ENCODE measurements at places on chromosomes 7 and 10.

- no peak for DNase-seq
Measured at GRCh38 chr10:131724169-131724545, 176.7 kb upstream of the PPP2R2D start.

DNA sequence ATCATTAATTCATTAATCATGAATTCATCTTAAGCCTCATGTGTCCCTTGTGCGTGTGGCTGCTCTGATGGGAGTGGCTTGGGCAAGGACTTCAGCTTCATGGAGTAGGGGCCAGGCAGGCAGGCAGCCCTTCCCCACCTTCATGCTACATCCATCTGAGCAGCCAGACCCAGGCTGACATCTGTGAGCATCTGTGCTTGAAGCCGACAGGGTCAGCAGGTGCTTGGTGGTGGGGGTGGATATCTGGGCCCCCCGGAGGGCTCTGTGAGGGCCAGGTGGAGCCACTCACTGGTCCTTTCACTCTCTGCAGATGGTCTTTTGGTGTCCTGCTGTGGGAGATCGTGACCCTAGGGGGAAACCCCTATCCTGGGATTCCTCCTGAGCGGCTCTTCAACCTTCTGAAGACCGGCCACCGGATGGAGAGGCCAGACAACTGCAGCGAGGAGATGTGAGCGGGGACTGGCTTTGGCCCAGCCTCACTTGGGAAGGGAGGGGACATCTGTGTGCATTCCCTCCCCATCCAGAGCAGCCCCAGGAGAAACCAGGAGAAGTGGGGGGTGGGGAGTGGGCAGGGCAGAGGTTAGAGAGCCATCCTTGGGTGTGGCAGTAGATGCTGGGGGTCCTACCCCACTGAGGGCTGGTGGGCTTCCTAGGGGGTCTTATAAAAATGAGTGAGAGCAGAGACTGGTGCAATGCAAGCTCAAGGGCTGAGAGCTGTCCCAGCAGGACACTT lies 14.7 kb upstream of the CSGALNACT2 start:
- peak; percentile 33 for DNase-seq

DNA sequence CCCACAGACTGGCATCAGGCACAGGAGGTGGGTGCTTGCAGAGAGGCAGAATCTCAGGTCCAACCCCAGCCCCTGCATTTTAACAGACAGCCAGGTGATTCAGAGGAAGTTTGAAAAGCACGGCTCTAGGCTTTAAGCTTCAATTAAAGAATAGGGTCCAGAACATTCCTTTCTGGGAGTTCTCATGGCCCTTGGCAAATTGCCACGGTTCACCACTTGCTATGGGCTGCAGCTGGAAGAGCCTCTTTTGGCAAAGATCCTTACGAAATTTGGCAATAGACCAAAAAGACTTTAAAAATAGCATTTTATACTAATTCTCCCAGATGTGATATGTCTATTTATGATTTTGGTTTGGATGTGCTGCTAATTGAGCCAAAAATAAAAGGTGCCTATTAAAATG lies 148.1 kb downstream of the ITGA8 start:
- DNase-seq, result no peak

DNA sequence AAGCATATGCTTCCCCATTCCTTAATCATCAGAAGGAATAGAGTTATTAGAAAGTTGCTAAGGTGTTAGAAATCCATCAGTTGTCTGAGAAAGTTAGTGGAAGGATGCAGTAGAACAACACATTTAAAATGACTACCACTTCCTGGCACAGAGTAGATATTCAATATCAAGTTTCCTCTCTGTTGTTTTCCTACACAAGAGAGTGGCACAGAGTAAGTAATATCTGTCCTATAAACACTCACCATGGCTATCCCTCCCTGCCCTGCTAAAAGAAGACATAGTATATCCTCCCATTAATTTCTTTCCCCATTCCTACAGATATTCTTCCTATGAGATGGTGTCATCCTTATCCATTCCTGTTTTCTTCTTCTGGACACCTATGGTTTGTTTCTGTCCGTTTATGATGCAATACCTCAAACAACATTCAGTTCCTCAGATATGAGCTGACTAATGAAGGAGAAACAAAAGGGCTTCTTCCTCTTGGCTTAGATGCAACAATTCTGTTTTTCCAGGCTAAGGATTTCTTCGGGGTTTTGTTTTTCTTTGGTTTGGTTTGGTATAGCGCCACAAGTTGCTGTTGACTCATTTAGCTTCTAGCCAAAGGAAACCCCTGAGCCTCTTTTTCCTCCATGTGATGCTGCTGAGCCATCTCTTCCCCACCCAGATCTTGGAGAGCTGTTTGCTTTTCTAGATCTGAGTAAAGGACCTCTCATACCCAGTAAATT lies 32.9 kb upstream of the BPGM start:
- DNase-seq, result no peak

GRCh38 chr7:27073076-27073475 lies 22.7 kb downstream of the HOXA1 start:
- DNase-seq, result no peak

- DNase-seq, result peak; percentile 72
Measured at GRCh38 chr10:13349463-13350274, 1.6 kb upstream of the SEPHS1 start.

GRCh38 chr7:106205621-106206222 lies 79.1 kb downstream of the NAMPT start:
- DNase-seq, result no peak

DNA sequence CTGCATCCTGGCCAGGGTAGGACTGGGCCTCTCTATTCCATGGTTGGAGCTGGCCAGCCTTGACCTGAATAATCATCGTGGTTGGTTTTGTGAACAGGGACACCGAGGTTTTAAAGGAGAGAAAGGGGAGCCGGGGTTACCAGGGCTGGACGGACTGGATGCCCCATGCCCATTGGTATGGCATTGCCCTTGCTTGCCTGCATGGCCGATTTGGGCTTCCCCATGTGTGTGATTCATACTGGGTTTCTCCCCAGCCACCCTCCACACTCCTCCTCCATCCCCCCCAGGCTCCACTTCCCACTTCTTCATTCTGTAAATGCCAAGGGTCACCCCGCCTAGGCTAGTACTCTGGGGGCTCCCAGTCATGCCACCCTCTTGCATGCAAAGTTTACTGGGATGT lies 98.8 kb upstream of the MACROH2A2 start:
- DNase-seq, result peak; percentile 51

- DNase-seq, result no peak
Measured at GRCh38 chr10:119189811-119190282, 11.2 kb upstream of the PRDX3 start.

DNA sequence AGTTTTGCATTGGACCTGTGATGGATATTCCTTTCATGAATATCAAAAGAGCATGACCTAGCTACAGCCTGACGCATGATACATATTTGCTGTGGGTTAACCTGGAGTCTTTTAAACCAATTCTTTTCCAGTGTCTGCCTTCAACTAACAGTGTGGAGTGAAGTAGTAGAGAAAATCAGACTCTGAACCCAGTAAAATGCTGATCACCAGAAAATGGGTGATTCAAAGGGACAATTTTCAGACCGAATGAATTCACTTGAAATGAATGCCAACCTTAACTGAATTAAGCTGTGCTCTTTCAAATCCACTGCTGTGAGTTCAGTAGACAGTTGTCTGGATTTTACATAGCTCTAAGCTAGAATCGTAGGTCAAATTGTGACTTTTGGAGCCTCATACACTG lies 123.0 kb downstream of the CDK14 start:
- no peak for DNase-seq

- no peak for DNase-seq
Measured at GRCh38 chr10:129706523-129706922, 239.5 kb downstream of the MGMT start.

DNA sequence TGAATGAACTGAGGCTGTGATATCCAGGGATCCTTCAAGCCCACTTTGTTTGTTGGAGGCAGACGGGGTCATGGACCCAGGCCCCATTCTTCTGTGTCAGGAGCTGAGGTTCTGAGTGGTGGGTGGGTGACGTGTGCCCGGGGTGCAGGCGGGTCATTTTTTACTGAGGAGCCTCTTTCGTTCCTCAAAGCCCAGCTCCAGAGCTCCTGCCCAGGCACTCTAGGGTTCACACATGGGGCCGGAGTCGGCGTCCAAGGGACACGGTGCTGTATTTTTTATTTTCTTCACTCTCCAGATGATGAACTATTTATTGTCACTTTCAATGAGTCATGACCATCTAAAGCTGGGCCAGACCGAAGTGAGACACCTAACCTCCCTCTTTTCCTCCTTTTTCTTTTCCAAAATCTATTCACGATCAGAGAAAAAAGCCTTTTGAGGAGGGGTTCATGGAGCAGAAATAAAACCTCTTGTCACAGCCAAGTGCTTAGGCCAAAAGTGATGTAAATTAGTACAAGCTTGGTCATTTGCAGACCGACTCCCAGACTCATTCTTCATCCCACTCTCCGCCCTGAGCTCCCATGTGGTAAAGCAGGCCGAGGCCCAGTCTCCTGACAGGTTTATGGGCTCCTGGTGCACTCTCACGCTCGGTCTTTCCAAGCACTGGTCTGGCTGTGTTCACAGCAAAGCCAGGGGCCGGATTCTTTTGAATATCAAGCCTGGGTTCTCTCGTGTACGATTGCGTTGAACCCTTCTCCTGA lies 41.4 kb upstream of the PITRM1 start:
- peak; percentile 70 for DNase-seq

DNA sequence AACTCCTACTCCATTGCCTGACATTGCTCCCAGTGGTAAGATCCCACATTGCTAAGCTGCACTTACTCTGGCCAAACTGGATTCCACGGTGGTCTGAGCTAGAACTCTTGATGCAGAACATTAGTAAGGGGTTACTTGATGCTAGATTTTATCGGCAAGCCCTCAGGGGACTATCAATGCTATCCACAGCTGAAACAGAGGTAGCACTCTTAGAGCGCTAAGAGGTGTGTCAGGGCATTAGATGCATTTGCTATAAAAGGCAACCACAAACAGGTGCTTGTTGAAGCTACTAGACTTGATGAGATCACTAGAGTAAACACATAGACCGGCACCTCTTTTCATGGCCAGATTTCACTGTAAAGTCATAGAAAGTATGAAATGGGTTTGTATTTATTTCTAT lies 116.3 kb downstream of the MDFIC start:
- no peak for DNase-seq

- DNase-seq, result no peak
Measured at GRCh38 chr10:33939892-33940291, 605.4 kb upstream of the NRP1 start.

- no peak for DNase-seq
Measured at GRCh38 chr7:142443216-142444010, 185.6 kb upstream of the PRSS58 start.

DNA sequence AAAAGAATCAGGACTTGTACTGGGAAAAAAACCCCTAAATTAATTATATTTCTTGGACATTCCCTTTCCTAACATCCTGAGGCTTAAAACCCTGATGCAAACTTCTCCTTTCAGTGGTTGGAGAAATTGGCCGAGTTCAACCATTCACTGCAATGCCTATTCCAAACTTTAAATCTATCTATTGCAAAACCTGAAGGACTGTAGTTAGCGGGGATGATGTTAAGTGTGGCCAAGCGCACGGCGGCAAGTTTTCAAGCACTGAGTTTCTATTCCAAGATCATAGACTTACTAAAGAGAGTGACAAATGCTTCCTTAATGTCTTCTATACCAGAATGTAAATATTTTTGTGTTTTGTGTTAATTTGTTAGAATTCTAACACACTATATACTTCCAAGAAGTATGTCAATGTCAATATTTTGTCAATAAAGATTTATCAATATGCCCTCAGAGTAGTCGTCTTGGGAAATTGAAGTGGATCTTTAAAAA lies 6.6 kb downstream of the EMX2 start:
- DNase-seq, result no peak

DNA sequence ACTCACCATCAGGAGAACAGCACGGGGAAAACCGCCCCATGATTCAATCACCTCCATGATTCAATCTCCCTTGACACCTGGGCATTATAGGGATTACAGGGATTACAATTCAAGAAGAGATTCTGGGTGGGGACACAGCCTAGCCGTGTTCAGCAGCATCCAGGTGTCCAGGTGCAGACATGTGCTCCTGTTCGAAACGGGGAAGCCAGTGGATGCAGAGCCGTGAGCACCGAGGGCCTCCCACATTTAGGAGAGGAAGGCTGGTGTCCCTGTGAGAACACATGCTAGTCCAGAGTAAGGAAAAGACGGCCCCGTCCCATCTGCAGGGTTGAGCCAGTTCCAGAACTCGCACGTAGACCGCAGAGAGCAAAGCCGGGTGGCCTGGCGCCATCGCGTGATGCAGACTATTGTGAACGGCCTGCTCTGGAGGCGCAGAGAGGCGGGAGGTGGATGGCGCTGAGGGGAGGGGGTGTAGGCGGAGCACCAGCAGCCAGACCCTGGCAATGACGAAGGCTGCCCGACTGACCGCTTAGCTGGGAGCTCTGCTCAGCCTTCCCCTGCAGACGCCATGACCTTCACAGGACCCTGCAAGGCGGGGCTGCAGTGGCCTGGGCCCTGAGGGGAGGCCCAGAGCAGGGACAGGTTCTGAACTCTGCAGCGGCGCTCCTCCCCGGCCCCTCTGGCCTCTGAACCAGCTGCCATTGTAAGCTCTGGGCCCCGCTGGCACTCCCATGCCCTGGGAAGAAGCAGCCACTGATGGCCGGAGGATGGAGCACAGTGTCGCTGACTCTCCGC lies 141.6 kb upstream of the TCERG1L start:
- DNase-seq, result peak; percentile 87

DNA sequence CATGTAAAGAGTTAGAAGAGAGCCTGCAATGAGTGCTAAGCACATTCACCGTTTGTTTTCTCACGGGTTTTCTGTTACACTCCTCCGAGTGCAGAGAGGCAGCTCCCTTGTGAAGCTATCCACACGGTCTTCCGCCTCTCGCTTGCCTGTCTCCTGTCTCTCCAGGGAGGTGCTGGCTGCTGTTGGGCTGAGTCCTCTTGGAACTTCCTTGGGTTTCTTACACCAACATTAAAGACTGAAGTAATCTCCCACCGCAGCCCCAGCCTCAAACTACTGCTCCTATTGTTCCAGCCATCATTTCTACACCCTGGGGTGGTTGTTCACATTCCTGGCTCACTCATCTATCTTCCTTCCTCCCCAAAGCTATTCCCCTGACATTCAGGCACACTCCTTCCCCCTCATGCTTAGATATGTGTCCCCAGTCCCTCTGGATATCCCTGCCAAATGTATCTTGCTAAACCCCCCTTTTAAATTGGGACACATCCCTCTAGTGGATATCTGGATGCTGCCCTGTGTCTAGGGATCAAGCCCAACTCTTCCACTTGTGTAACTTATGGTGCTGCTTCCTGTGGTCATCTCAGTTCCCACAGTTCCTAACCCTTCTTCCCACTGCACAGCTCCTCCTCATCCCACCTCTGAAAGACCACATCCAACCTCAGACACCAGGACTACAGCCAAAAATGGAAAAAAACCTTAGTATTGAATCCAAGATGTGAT lies 14.1 kb downstream of the ESYT2 start:
- no peak for DNase-seq

- no peak for DNase-seq
Measured at GRCh38 chr10:35185260-35186034, 58.8 kb downstream of the CREM start.
